ENCODE measurements at places on chromosomes 4 and X.

GRCh38 chr4:37960098-37960497 is at the start of gene PTTG2:
PTTG2 (plus strand) TSS chr4:37960398; CDS start chr4:37960435, 37 bp downstream.
- DNase-seq = no peak

- DNase-seq = no peak
These were observed 41.1 kb downstream of the IL13RA2 start for GRCh38 chrX:114976292-114976691.

GRCh38 chr4:147037069-147037468 is 91.4 kb upstream of the TTC29 start:
- no peak for DNase-seq

DNA sequence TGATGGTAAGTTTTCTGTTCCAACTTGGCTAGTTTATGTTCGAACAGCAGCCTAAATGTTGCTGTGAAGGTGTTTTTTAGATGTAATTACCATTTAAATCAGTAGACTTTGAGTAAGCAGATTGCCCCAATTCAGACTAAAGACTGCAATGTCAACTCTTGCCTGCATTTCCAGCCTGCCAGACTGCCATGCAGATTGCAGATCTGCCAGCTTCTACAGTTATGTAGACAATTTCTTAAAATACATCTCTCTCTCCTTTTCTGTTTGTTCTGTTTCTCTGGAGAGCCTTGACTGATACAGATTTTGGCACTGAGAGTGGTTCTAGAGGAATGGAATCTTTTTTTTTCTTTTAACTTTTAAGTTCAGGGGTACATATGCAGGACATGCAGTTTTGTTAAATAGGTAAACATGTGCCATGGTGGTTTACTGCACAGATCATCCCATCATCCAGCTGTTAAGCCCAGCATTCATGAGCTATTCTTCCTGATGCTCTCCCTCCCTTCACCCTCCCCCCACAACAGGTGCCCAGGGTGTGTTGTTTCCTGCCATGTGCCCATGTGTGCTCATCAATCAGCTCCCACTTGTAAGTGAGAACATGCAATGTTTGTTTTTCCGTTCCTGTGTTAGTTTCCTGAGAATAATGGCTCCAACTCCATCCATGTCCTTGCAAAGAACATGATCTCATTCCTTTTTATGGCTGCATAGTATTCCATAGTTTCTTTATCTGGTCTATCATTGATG is 227.8 kb downstream of the CPE start:
- DNase-seq = no peak

DNA sequence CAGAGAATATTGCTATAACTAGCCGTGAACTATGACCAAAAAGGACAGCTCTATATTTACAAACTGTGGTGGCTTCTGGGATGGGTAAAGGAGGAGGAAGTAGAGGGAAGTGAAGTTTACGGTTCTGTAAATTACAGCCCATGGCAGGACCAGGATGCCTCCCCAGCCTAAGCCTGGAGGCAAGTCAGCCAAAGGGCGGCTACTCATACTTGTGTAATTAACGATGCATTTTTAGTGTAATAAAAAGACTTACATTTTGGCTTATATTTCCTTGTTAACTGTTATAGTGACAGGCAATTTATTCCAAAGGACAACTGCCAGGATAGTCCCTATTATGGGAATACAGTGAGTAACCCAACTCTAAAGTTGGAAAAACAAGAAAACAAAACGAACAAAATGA is 139.9 kb upstream of the OTUD4 start:
- no peak for DNase-seq

- no peak for DNase-seq
These were observed 284.7 kb downstream of the EVC2 start for GRCh38 chr4:5423670-5424069.

DNA sequence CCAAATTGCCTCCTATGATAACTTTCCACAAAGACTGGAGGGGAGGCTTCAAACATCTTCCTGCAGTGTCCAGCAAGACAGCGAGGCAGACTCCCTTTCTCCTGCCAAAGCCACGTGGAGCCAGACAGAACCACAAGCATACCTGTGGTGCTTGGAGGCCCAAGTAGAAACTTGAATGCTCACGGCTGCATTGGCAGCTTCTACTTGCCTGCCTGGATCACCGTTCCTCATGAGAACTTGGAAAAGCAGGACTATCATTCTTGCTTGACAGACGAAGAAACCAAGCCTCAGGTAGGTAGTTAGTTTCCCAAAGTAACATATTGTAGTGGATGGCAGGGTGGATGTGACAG is 216.3 kb upstream of the SFRP2 start:
- DNase-seq = no peak

- DNase-seq = no peak
These were observed 392.8 kb downstream of the GPM6A start for GRCh38 chr4:175419236-175419718.

DNA sequence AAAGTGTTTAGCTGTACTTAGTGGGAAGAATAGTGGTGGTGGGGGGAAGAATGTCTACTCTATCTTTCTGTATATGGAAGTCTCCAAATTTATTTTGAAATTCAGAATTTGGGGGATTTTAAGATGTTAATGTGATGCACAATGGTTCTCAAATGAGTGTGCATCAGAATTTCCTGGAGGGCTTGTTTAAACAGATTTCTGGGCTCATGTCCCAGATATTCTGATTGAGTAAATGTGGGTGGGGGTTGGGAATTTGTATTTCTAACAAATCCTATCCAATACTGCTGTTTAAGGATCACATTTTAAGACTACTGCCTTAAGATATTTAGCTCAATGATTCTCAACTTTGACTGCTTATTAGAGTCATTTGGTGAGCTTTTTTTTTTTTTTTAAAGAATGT is 15.1 kb upstream of the INTS6L start:
- no peak for DNase-seq

GRCh38 chr4:13970349-13970748 is 342.8 kb upstream of the BOD1L1 start:
- no peak for DNase-seq

GRCh38 chr4:173647902-173648301 is 117.9 kb upstream of the HAND2 start:
- DNase-seq = no peak

GRCh38 chrX:153065389-153065788 is 6.9 kb upstream of the PNMA6A start:
- DNase-seq = no peak

DNA sequence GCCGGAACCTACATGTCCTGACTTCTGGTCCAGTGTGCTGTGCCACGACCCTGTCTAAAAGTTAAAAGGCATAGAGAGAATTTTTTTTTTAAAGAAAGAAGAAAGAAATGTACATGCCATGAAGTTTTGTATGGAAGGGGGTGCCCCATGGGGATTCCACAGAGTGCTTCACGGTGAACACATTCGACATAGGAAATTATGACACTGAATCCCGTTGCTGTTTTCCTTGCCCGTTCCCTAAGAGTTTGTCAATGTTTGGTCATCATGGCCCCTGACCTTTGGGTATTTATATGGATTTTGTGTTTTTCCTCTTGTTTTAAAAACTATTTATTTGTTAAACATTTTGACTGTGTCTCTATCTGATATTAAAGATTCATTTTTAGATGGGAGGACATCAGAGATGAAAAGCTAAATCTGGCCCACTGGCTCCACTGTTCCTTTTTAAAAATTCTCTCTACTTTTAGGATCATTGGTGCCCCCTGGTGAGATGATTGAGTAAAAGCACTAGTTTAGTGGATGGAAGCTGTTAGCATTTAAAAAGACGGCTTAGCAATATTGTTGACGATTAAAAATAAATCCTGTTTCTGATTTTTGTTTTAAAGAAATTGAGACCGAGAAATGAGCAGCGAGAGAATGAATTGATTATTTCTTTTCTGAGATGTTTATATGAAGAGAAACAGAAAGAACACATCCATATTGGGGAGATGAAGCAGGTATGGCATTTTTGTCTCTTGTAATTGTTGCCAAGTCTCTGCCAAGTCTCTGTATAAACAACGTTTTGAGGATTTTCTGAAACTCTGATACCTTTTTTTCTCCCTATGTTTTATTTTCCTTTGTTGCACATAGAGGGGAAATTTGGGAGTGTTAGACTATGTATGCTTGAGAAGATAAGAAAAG is 75.0 kb downstream of the PTTG2 start:
- no peak for DNase-seq

DNA sequence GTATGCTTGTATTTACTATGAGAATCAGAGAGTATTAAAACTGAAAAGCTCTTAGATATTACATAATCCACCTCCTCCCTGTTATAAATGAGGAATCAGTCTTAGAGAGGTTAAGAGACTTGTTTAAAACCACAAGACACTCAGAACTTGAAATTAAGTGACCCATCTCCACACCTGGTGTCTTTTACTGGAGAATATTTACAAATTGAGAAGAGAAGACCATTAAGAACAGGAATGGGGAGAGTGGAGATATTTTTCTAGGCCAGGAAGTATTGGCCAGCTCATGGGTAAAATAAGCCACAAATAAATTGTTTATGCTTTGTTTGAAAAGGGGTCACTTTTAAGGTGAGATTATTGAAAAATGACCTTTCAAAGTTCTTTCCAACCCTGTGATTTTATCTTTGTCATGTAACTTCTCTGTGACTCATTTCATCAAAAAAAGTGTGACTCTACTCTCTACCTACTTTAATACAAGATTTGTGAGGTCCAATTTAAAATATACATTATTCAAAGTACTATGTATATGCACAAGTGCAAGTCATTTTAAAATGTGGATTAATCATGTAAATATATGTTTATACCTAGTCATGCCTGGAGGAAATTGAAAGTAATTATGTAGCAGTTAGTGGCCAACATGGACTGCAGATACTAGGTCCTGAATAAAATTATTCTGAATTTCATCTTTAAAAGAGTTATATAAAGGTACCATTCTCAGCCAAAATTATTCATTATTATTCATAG is 15.9 kb upstream of the COX7B2 start:
- DNase-seq = no peak

GRCh38 chr4:176387571-176387970 is 67.8 kb downstream of the SPCS3 start:
- DNase-seq = no peak

DNA sequence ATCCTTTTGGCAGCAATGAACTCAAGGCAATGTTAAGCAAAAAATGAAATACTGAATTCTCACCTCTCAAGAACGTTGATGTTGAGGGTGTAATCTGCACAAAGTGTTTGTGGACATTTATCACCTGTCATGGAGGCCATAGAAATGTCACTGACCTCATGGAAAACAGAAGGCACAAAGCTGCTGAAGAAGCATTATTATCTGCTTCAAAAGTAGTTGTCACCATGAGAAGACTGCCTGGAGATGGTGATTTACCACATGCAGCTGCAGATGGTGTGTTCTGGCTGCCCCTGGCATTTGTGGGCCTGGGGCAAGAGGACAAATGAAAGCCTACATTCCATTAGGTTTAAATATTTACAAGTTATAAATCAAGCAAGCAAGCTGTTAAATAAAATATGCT is 116.8 kb upstream of the RPS6KA3 start:
- DNase-seq = no peak

- DNase-seq = no peak
These were observed 7.7 kb downstream of the NSG1 start for GRCh38 chr4:4394644-4395043.

DNA sequence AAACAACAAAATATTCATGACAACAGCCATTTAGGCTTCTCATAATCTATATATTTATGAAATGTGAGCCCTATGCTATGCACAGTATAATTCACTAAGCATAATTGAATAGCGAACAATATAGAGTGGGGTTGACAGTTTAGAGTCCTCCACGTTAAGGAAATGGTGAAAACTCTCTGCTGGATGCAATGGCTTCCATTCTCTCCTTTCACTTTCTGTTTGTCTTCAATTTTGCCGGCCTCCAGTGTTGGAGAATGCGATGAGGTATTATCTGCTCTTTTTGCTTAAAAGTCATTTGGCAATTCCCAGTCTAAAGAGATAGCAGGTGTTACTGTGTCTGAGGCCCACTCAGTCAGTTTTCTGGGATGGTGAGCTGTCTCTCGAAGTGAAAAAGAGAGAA is 52.1 kb downstream of the NPY5R start:
- no peak for DNase-seq

DNA sequence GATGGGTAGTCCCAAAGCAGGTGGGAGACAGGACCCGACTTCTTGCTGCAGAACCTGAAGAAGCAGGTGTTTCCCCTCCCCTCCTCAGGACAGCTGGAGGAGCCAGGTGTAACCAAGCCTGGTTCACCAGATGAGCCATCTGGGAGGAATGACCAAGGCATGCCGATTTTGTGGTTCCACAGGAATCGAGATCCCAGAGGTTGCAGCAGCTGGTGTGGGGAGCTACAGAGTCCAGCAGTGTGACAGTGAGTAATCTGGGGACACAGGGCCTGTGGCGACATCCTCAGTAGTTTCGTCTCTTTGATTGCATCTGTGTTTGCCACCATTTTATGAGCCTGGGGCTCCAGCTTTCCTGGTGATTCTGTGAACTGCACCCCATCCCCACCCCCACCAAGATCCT is 2.6 kb upstream of the NDP start:
- no peak for DNase-seq

DNA sequence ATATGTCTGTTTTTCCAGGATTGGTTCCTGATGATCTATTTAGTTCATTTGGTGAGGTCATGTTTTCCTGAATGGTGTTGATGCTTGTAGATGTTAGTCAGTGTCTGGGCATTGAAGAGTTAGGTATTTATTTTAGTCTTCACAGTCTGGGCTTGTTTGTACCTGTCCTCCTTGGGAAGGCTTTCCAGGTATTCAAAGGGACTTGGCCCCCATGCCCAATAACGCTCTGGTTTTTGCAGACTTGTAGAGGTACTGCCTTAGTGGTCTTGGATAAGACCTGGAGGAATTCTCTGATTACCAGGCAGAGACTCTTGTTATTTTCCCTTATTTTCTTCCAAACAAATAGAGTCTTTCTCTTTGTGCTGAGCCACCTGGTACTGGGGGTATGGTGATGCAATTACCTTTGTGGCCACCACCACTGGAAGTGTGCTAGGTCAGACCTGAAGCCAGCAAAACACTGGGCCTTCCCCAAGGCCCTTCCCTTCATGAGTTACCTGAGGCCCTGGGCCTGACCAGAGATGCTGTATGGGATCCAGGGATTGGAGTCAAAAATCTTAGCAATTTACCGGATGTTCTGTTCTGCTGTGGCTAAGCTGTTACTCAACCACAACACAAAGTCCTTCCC is 63.3 kb upstream of the RXFP1 start:
- no peak for DNase-seq

DNA sequence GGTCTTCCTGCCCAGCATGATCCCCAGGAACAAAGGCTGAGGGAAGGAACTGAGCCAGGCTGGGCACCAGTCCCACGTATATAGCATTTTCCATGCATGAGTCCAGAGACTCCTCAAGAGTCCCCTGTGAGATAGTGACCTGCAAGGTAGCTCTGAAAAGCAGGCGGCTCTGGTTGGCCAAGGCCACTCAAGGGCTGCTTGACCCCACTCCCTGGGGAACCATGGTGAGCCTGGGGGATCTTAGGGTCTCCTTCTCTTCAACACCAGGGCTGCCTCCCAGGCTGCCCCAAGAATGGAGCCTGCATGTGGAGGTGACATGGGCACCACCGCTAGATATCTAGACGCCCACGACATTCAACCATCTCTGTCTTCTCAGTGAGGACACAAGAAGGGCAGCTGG is 79.2 kb downstream of the SLC2A9 start:
- no peak for DNase-seq

GRCh38 chr4:8640816-8641215 is 48.3 kb downstream of the CPZ start:
- DNase-seq = no peak

GRCh38 chr4:109052821-109053220 is 249.6 kb downstream of the COL25A1 start:
- no peak for DNase-seq
